ENCODE measurements at places on chromosomes 2 and 18. TPM values are rescaled to one million over a fixed set of nuclear protein-coding genes. Genes with fewer than 3 reads are reported as not detected.

Gene CYRIA
- not detected for total RNA-seq

Gene IL1A
- total RNA-seq: not detected

DNA sequence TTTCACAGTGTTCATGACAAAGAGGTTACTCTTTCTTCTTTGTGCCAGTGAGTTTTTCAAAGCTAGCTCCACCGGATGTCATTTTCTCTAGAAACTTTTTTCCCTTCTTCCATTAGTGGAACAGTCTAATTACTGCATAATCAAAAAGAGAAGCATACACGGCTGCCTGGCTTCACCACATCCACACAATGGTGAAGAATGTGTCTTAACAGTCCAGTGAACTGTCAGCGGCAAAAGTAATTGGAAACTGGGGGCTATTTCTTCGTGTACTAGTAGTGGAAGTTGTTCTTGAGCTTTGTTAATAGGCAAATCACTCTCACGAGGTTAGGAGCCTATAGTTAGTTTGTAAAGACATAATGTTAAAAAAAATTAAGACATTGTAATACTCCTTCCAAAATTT is 32.9 kb upstream of the PIK3C3 start:
- no peak for DNase-seq

Gene HOXD3
- total RNA-seq: 5.2 TPM

Gene UGT1A10
- not detected for total RNA-seq

Gene SLC9A4
- not detected for total RNA-seq

- DNase-seq: peak; percentile 39
These were observed 34.7 kb downstream of the NHEJ1 start for GRCh38 chr2:219125886-219126270.

GRCh38 chr18:58902961-58903360 is 38.3 kb downstream of the ZNF532 start:
- DNase-seq: no peak

Gene REG3A
- total RNA-seq: not detected

GRCh38 chr18:13572148-13572547 is 154.2 kb downstream of the FAM210A start:
- DNase-seq: no peak

- no peak for DNase-seq
These were observed 64.8 kb downstream of the NCAPH start for GRCh38 chr2:96400049-96401000.

Gene UGT1A5
- not detected for total RNA-seq

- no peak for DNase-seq
These were observed 45.3 kb downstream of the TNFRSF11A start for GRCh38 chr18:62370366-62370765.

Gene AMER3
- total RNA-seq: not detected

GRCh38 chr2:171807119-171807518 is 86.9 kb downstream of the SLC25A12 start:
- DNase-seq: no peak

DNA sequence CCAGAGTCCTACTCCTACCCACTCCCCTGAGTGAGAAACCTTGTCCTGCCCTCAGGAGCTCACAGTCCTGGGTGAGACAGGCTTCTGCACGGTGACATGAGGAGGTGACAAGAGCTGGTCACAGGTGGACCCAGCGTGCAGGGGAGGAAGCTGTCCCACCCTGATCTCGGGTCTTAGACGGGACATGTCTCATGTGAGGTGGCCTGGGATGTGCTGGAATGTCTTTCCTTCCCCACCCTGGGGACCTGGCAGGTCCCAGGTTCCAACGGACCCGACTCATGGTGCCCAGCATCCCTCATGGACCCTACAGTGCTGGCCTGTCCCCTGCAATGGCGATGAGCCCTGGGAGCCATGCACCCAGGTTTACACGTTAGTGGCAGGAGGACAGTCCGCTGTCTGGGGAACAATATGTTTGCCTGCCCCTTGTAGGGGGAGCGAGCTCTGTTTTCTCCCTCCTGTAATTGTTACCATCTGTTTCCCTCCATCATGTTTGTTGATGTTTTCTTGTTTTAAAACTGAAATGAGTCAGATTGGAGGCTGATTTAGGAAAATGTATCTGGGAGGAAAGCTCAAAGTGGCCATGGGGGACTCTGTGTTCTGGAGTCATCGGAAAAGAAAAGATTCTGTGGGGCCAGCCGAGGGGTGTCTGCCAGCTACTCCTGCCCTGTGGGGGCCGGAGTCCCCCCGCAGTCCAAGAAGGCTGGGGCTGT is 238.1 kb downstream of the KLHL29 start:
- no peak for DNase-seq

DNA sequence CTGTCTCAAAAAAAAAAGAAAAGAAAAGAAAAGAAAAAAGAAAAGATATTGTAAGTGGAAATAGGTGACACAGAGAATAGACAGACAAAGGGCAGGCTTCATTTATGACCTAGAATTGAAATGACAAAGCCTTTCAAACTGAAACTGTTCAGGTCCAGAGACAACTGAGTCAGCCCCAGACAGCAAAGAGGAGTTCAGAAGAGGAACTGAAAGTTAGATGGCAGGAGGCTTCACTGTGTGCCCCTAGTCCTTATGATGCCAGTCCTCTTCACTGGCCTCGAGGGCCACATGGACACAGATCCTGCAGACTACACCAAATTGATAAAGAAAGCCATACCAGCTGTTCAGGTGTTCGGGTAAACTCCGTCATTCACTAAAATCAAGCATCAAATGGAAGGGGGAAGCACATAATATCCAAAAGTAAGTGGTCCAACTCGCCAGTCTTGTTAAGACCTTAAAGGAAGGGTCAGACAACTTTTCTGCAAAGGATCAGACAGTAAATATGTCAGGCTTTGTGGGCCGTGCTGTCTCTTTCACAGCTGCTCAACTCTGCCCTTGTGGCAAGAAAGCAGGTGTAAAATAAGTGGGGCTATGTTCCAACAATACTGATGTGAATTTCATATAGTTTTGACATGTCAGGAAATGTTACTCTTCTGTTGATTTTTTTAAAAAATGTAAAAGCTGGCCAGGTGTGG is 231.9 kb upstream of the MGAT5 start:
- no peak for DNase-seq

Gene APOB
- total RNA-seq: not detected

Gene MLPH
- 4.7 TPM for total RNA-seq

GRCh38 chr2:85396531-85397470 is 13.4 kb downstream of the CAPG start:
- DNase-seq: no peak

Gene SH3RF3
- total RNA-seq: 5.2 TPM

GRCh38 chr2:157440404-157441071 is 3.4 kb downstream of the CYTIP start:
- no peak for DNase-seq

- no peak for DNase-seq
These were observed 33.9 kb downstream of the ADRA2B start for GRCh38 chr2:96082211-96083063.

GRCh38 chr18:41864216-41864615 is 90.8 kb upstream of the PIK3C3 start:
- no peak for DNase-seq

Gene GAD1
- 0.13 TPM for total RNA-seq

- no peak for DNase-seq
These were observed 25.9 kb downstream of the MROH2A start for GRCh38 chr2:233803994-233804393.
